ENCODE measurements at places on chromosomes 11 and 22. TPM values are rescaled to one million over a fixed set of nuclear protein-coding genes. Genes with fewer than 3 reads are reported as not detected.

The TMEM134 gene
- 18.9 TPM for total RNA-seq

DNA sequence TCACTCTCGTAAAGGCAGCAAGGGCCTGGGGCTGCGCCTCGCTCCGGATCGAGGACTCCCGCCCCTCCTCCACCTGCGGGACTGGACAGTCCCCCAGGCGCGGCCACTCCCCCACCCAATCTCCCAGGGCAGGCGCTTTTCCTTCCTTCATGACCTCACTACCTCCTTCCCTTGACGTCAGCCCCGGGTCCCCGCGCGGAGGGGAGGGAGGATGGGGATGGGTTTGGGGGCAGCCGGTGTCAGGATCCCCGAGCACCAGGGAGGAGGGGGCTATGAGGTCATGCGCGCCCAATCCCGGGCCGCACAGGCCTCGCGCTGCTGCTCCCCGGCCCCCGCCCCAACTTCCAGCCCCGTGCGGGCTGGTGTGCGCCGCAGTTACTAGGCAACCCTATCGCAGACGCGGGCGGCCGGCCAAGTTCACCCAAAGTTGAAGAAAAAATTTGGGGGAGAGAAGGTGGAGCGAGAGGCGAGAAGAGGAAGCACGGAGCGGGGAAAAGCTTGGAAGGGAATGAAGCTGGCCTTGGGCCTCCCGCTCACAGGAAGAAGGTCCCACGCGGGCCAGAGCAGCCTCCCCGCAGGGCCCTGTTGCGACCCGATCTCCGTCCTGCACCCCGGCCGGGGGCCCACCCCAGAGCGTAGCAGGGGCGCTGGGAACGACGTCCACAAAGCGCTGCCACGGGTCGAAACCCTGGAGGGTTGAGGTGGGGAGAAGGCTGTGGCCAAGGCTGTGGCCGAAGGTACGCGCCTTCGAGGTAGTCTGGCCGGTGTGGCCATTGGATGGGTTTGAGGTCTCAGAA, 8.3 kb downstream of the WT1 start:
- no peaks in the 10 kb centered on the region for H3K4me1 ChIP-seq
- no peaks in the 10 kb centered on the region for H3K36me3 ChIP-seq
- peaks cover 67% of the 10 kb centered on the region for H3K27me3 ChIP-seq
- DNase-seq, result no peak
- H3K4me3 ChIP-seq, result no peak overlapping the region
- H3K27ac ChIP-seq, result no peak overlapping the region

GRCh38 chr22:49300951-49301397, 526.7 kb downstream of the BRD1 start:
- H3K27me3 ChIP-seq, result no peaks in the 10 kb centered on the region
- H3K36me3 ChIP-seq, result no peaks in the 10 kb centered on the region
- H3K4me3 ChIP-seq, result no peak overlapping the region
- no peak overlapping the region for H3K27ac ChIP-seq
- DNase-seq, result no peak

- H3K4me3 ChIP-seq, result peak overlapping the region; percentile 2
Measured at GRCh38 chr11:65479184-65480145, 19.4 kb upstream of the MALAT1 start.

DNA sequence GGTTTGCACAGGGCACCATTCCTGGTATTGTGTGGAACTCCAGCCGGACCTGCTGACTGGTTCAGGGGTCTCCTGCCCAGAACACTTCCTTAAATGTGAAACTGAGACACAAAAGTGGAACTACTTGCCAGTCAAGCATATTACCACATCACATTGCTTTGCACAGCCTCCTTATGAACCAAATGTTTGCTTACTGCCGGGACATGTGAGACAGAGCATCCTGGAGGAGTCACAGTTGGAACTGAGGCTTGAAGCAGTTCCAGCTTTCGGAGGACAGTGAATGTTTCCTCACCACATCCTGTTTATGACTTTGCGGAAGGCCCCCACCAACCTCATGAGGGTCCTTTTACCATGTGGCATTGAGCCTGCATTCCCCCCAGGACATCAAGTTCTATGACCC, 105.8 kb upstream of the ARHGAP42 start:
- no peak for DNase-seq
- H3K4me1 ChIP-seq, result peaks cover 6% of the 10 kb centered on the region
- H3K27me3 ChIP-seq, result no peaks in the 10 kb centered on the region

- H3K4me3 ChIP-seq, result no peak overlapping the region
- no peak overlapping the region for H3K27ac ChIP-seq
- H3K27me3 ChIP-seq, result no peaks in the 10 kb centered on the region
- DNase-seq, result peak; percentile 62
Measured at GRCh38 chr11:30107899-30108298, 91.1 kb upstream of the KCNA4 start.

The SCGB1D2 gene
- total RNA-seq, result not detected
